Suppressor macrophage (primary cell): ENCODE measurements at places on chromosomes 1 and 21.

GRCh38 chr1:37124501-37124900 lies 90.2 kb upstream of the GRIK3 start:
- DNase-seq = no peak

GRCh38 chr1:230276401-230276800 lies 149.7 kb downstream of the PGBD5 start:
- no peak for DNase-seq

GRCh38 chr1:23957096-23957495 lies 2.5 kb upstream of the PNRC2 start:
- no peak for DNase-seq

- peak; percentile 92 for DNase-seq
These were observed 12.3 kb upstream of the DMBX1 start for GRCh38 chr1:46477153-46477929.

GRCh38 chr1:97986041-97987005 lies 65.5 kb upstream of the DPYD start:
- no peak for DNase-seq

- DNase-seq = no peak
These were observed 175.4 kb upstream of the COA6 start for GRCh38 chr1:234197839-234198238.

GRCh38 chr1:225684741-225685140 lies 31.8 kb upstream of the ENAH start:
- DNase-seq = no peak

DNA sequence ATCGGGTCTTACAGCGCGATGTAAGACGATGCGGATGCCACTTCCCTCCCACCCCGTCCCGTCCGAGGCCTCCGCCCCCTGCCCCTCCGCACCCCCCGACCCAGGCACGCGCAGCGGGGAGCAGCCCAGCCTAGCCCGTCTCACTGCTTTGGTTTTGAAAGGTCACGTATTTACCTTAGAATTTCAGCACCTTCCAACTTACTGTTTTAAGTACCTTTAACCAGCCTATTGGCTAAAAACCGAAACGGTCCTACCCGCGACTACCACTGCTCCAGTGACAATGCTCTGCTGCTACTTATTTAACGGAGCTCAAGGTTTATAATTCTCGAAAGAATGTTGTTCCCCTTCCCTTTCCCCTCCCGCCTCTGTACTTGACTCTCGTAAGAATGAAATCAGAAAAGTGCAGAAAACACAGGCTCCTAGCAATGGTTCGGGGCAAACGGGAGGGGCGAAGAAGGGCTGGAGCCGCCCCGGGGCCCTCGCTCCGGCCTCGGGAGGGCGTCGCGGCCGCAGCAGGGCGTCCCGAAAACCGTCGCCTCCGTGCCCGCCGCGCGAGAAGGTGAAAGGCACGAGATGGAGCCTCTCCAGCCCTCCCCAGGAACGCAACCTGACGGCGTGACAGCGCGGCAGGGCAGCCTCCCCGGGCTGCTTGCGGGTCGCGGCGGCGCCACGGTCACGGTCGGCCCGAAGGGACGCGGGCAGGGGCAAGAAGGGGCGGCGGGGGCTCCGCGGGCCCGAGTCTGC lies 667 bp downstream of the TMEM50B start:
- peak; percentile 68 for DNase-seq

DNA sequence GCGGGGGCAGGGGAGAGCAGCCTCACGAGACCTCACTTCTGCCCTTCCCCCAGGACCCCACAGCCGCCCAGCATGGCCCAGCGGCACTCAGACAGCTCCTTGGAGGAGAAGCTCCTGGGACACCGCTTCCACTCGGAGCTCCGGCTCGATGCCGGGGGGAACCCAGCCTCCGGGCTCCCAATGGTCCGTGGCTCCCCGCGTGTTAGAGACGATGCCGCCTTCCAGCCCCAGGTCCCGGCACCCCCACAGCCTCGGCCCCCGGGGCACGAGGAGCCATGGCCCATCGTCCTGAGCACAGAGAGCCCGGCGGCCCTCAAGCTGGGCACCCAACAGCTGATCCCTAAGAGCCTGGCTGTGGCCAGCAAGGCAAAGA lies 8.5 kb downstream of the ARHGEF16 start:
- DNase-seq = no peak

GRCh38 chr1:204442376-204443259 lies 31.0 kb upstream of the PPP1R15B start:
- no peak for DNase-seq

DNA sequence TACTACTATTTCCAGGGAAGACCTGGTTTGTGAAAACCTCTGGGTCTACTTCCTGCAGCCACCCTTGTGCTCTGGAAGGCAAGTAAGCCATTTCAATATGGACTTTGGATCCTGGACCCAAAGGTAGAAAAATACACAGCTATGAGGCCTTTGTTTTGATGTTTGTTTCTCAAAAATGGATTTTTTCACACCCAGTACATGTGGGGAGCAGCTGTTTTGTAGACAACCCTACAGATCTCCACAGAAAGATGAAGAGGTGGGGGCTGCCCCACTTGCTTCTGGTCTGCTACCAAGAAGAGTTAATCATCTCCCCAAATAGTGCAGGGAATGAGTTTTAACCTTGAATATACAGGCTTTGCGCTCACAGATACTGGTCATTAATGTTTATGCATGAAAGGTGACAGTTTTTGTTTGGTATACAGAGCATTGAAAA lies 29.2 kb downstream of the ZNF281 start:
- no peak for DNase-seq

DNA sequence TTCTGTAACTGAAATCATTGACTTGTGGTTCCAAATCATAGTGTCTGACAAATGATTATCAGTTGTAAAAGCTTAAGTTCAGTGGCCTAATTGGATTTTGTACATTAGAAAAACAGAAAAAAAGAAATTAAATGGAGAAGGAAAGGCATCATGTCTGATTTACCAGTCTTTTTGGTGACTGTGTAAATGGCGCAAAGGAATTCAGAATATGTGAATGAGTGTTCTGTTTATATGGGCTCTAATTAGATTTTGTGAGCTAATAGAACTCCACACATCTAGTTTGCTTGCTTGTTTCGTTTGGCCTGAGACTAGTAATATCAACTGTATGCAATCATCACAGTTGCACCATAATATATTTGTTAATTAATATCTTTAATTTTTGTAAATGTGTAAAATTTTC lies 151.7 kb downstream of the PLA2G4A start:
- DNase-seq = no peak

DNA sequence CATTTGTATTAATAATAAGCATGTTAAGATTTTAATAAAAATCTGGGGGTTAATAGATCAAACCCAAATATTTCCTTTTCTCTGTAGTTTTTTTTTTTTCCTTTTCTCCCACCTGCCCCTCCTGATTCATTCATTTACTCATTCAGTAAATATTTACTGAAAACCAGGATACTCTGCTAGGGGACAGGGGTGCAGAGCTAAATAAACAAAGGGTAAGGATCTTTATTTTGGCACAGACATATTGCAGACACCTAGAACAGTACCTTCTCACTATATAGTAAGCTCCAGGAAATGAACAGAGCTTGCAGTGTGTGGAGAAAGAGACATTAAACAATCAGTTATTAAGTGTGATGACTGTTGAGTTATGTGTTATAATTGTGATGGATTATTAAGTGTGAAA lies 60.9 kb downstream of the AK5 start:
- DNase-seq = no peak

GRCh38 chr1:162033428-162033827 lies 9.8 kb upstream of the OLFML2B start:
- DNase-seq = no peak

DNA sequence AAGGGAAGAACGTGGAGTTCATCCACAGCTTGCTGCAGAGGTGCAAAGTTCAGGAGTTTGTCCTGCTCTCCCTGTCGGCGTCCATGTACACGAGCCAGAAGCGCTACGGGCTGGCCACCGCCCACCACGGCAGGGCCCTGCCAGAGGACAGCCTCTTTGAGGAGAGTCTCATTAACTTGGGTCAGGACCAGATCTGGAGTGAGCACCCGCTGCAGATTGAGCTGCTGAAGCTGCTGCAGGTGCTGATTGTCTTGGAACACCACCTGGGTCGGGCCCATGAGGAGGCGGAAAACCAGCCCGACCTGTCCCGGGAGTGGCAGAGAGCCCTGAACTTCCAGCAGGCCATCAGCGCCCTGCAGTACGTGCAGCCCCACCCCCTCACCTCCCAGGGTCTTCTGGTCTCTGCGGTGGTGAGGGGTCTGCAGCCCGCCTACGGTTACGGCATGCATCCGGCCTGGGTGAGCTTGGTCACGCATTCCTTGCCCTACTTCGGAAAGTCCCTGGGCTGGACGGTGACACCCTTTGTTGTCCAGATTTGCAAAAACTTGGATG lies 73.8 kb upstream of the MORC3 start:
- DNase-seq = no peak
